ENCODE measurements at places on chromosomes 13 and 19. TPM values are rescaled to one million over a fixed set of nuclear protein-coding genes. Genes with fewer than 3 reads are reported as not detected.

Gene PCID2
- total RNA-seq: 58.0 TPM

Gene LILRA1
- 1.1 TPM for total RNA-seq

Gene PEAK3
- total RNA-seq: 0.47 TPM

Gene ALOX5AP
- total RNA-seq: 12.8 TPM

Gene USHBP1
- 9.8 TPM for total RNA-seq

Gene KLK2
- total RNA-seq: not detected

Gene ONECUT3
- not detected for total RNA-seq

Gene CACNG6
- 5.7 TPM for total RNA-seq

Gene UPK1A
- 20.4 TPM for total RNA-seq

Gene ZNF20
- 13.5 TPM for total RNA-seq

Gene PDCD5
- total RNA-seq: 33.1 TPM

Gene NUP62
- total RNA-seq: 47.2 TPM

Gene SIGLEC12
- 0.12 TPM for total RNA-seq

Gene ZNF492
- total RNA-seq: 1.5 TPM

Gene ATP4B
- 0.41 TPM for total RNA-seq

Gene ADM5
- total RNA-seq: 0.76 TPM

Gene SPIB
- total RNA-seq: 1.5 TPM

Gene LRRC8E
- 2.7 TPM for total RNA-seq
